ENCODE measurements at places on chromosomes 7 and 10.

DNA sequence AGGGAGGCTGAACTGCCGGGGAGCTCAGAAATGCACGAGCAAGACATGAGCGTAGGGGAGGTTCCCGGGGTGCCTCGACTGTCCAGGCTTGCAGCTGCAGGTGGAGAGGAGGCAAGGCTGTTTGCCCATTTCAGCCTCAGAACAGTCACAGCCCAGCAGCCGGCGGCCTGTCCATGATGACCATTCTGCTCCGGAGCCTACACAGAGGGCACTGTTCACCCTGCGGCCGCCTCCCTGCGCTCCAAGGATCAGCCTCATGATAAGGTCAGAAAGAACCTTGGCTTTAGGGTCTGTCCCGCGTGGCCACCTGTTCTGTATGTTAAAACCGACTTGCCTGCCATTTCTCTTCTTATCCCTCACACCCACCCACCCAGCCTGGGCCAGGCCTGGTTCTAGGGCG is 21.9 kb upstream of the CFAP46 start:
- DNase-seq, result no peak

DNA sequence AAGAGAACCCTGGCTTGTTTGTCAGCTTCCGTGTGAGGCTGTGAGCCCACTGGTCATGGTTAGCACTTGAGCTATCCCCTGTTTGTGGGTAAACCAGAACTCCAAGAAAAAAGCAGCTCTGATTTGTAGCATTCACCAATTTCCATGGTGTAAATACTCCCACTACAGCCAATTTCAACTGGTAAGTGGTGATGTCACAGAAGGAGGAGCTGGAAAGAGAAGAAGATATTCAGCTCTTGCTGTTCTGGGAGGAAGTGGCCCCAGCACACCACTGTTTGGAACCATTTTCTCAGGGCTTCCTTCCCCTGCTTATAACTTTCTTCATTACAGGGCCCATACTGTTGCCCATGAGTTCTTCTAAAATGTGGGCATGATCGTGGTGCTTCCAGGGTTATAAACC is 500.1 kb upstream of the ZMIZ1 start:
- DNase-seq, result no peak

DNA sequence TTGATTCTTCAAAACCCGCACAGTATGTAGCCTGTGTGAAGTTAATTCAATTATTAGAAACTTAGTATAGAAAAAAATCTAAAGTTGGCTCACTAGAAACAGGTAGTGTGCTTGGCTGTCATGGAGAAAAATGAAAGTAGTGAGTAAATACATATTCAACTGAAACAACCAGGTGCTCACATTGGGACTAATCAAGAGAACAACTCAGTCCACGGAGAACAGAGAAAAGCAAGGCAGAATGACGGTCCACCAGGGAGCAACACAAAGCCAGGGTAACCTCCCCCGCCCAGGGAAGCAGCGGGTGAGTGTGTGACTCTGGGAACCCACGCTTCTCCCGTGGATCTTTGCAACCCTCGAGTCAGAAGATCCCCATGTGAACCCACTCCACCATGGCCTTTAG is 300.5 kb downstream of the SORCS1 start:
- no peak for DNase-seq

GRCh38 chr7:41472427-41473125 is 230.3 kb downstream of the INHBA start:
- DNase-seq, result peak; percentile 72

DNA sequence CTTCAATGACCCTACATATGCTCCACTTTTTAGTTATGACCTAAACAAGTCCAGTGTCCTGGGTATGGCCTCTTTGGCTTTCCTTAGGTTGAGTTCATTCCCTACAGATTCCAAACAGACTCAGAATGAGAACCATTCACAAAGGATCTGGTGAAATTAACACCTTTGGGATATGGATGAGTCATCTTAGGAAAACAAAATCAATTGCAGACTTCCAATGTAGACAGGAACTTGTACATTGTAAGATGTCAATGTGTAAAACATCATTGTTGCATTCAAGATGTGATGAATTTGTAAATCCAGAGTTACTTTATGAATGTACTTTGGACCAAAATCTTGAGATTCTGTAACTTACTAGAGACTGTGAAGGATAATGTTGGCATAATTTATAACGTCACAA is 43.4 kb upstream of the HECTD2 start:
- DNase-seq, result no peak

DNA sequence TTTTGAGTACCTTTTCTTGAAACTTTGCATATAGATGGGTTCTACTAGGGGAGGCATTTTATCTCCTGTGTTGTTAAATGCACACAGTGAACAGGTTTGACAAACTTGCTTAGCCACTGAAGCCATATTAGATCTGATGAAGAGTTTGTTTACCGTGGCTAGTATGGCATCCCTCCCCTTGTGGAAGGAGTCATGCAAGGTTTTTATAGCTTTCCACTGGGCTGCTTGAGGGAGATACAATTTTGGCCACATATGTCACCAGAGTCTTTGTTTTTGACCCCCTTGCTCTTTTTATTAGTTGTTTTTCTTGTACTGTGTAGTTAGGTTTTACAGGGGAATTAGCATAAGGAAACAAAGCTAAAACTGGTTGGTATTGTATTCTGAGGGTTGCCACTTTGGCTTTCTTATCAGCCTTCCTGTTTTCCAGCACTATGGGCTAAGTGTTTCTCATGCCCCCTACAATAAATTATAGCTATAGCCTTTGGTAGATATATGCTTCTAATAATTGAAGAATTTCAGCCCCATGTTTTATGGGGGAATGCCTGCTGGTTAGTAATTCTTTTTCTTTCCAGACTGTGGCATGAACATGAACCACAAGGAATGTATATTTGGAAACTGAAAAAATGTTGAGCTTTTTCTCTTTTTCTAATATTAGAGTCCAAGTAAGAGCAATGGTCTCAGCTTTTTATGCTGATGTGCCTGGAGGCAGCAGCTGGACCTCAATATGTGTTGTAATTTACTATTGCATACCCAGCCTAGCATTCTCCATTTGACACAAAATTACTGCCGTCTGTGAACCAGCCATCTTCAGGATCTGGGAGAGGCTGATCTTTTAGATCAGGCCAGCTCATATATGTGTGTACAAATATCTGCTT is 18.4 kb upstream of the STEAP2 start:
- DNase-seq, result peak; percentile 69

- DNase-seq, result peak; percentile 21
These were observed 102.2 kb downstream of the TAX1BP1 start for GRCh38 chr7:27842094-27842692.

DNA sequence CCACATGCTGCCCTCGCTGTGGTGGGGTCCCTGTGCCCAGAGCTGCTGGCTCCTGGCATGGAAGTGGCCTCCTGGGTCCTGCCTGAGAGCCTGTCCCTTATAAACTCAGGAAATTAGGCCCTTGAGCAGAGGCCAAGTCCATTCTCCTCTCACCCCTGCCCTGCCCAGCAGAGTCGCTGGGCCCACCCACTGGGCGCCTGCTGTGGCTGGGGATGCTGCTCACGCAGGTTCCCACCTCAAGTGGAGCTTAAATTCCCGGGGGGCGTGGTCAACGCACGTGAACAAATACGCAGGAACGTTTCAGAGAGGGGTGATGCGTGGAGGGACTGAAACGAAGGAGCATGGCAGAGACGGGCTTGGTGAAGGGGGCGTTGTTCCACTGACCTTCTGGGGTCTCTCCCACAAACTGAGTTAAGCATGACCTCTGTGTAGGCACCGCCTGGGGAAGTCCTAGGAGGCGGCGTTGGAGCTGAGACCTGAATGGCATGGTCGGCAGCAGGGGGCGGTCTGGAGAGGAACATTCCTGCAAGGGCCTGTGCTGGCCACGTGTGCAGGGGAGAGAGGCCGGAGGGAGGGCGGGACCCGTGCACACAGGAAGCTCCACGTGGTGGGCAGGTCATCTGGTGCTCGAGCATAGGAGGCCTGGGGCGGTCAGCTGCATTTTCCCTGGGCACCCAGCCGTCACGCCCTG is 27.9 kb downstream of the FAM20C start:
- peak; percentile 56 for DNase-seq

DNA sequence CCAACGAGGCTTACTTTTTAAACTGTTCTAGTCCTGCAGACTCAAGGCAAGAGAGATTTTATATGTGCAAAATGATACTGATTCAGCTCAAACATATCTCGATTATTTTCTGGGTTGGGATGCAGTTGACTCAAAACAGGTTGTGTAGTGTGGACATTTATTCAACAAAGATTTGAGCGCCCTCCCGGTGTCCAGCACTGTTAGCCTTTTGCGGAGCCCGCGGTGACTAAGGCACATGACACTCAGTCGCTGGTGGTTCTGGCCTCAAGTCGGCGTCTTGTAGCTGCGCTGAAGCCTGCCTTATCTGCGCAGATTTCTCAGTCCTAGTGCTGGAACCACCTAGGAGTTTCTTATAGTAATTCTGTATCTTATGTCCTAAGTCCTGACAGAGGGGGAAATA is 938 bp upstream of the CADPS2 start:
- DNase-seq, result peak; percentile 76

GRCh38 chr7:104225451-104225850 is 17.6 kb upstream of the ORC5 start:
- no peak for DNase-seq

Measured in fibroblast of skin of back (primary cell).